ENCODE measurements at places on chromosomes 2 and 18.

GRCh38 chr2:124485659-124486058 lies 460.6 kb downstream of the CNTNAP5 start:
- no peak for DNase-seq

DNA sequence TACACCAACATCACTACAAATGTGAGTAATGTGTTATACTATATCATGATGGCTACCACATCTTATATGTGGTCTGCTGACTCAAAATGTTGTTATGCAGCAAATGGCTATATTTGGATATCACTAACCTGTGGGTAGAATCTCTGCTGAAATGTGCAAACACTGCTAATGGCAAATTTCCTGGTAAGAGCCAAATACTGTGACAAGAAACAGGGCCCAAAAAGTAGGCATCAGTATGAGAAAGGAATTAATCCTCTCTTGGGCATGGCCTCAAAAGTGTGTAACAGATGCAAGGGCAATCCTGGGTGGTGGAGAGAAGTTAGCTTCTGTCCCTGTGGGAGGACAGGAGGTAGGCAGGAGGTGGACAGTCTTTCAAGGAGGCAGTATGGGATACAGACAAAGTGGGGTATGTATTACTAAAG lies 13.3 kb downstream of the ATF2 start:
- DNase-seq: no peak

- DNase-seq: no peak
Measured at GRCh38 chr18:69865776-69866175, 81.9 kb downstream of the CD226 start.

- no peak for DNase-seq
Measured at GRCh38 chr2:195782156-195782555, 125.1 kb downstream of the SLC39A10 start.

DNA sequence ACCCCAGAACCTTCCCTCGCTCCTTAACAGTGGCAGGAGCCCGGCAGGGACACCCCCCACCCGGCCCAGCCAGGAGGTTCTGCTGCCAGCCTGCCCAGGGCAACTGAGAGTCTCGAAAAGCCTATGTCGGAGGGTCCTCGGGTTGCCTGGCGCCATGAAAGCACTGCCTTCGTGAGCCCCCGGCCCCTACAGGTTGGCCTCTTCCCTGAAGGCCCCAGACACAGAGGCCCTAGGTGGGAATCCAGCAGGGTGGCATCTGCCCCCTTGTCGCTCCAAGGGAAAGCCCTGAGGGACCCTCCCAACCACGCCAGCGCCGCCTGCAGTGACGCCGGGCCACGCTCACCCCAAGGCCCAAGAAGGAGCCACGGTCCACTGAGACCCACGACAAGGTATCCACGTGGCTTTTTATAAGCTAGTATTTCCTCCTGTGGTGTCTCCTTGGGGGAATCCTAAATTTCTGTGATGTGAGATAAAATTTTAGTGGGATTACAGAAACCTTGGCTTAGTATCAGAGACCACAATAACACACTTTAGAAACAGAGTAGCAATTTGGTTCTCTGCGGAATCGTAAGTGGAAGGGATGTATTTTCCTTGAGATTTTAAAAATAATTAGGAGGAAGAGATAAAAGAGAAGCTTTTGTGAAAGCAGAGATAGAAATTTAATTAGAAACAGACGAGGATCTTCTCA lies 138.9 kb downstream of the HDAC4 start:
- DNase-seq: no peak

DNA sequence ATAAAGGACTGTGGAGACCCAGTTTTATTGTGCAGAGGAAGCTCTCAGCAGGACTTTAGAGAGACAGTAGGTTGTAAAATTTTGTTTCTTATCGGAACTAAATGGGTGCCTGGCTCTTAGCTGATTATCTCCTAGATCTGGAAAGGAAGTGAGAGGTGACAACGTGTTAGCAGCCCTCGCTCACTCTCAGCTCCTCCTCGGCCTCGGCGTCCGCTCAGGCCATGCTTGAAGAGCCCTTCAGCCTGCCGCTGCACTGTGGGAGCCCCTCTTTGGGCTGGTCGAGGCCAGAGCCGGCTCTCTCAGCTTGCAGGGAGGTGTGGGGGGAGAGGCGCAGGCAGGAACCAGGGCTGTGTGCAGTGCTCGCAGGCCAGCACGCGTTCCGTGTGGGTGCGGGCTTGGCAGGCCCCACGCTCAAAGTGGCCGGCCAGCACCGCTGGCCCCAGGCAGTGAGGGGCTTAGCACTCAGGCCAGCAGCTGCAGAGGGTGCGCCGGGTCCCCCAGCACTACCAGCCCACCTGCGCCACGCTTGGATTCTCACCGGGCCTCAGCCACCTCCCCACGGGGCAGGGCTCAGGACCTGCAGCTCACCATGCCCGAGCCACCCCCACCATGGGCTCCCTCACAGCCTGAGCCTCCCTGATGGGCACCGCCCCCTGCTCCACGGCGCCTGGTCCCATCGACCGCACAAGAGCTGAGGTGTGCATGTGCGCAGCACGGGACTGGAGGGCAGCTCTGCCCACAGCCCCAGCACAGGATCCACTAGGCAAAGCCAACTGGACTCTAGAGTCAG lies 4.6 kb upstream of the MFF start:
- no peak for DNase-seq

GRCh38 chr18:56089612-56090258 lies 501.7 kb upstream of the TCF4 start:
- no peak for DNase-seq

- no peak for DNase-seq
Measured at GRCh38 chr2:105411720-105412407, 13.0 kb upstream of the FHL2 start.

GRCh38 chr2:55232863-55233657 lies 572 bp downstream of the RPS27A start:
- DNase-seq: peak; percentile 40

GRCh38 chr2:180715044-180715443 lies 265.4 kb upstream of the UBE2E3 start:
- DNase-seq: no peak

DNA sequence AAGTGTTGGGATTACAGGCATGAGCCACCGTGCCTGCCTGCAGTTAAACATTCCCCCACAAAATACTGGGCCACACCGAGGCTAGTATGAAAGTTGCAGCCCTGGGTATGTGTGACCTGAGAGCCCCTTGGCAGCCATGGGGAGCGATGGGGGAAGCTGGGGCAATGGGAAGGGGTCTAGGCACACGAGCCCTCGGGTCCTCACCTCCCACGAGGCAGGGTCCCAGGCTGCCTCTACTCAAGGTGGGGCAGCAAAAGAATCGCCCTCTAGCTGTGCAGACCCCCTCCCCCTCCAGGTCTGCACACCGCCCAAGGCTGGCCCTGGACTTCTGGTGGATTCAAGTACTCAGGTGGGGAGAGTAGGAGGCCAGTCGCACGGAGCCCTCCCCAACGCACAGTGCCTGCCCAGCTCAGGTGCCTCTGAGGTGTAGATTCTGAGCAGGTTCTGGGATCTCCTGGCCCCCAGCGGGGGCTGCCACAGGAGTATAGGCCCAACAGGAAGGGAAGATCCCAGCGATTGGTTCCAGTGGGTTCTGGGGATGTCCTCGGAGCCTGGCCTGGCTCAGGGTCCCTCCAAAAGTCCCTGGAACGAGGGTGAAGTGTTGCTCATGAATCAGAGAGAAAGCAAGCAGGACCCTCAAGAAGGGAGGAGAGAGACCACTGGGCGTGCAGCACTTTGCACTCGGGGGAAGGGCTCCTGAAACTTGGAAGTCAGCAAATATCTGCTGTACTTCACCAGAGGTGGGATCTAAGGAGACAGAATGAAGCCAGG lies 2.6 kb downstream of the GPR35 start:
- no peak for DNase-seq

- DNase-seq: peak; percentile 39
Measured at GRCh38 chr18:56112013-56112749, 524.2 kb upstream of the TCF4 start.

- no peak for DNase-seq
Measured at GRCh38 chr2:236991874-236992273, 93.8 kb upstream of the COPS8 start.

GRCh38 chr2:71562518-71562917 lies 109.2 kb downstream of the DYSF start:
- no peak for DNase-seq

DNA sequence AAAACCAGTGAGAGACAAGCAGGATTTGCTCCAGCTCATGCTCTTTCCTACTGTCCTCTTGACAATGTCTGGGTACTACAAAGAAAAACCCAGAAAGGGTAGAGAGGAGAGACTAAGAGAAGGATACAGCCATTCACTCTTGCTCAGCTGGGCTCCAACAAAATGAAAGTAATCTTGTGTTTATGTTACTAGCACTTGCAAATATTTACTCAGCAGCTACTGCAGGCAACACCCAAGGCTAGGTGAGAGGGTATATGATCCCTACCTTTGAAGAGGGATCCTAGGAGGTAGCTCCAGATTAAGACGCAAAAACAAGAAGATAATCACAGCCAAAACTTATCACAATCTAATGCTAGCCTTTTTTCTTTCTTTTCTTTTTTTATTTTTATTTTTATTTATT lies 329.6 kb upstream of the ACVR2A start:
- DNase-seq: no peak

GRCh38 chr2:178320011-178320585 lies 125.8 kb downstream of the OSBPL6 start:
- DNase-seq: no peak

DNA sequence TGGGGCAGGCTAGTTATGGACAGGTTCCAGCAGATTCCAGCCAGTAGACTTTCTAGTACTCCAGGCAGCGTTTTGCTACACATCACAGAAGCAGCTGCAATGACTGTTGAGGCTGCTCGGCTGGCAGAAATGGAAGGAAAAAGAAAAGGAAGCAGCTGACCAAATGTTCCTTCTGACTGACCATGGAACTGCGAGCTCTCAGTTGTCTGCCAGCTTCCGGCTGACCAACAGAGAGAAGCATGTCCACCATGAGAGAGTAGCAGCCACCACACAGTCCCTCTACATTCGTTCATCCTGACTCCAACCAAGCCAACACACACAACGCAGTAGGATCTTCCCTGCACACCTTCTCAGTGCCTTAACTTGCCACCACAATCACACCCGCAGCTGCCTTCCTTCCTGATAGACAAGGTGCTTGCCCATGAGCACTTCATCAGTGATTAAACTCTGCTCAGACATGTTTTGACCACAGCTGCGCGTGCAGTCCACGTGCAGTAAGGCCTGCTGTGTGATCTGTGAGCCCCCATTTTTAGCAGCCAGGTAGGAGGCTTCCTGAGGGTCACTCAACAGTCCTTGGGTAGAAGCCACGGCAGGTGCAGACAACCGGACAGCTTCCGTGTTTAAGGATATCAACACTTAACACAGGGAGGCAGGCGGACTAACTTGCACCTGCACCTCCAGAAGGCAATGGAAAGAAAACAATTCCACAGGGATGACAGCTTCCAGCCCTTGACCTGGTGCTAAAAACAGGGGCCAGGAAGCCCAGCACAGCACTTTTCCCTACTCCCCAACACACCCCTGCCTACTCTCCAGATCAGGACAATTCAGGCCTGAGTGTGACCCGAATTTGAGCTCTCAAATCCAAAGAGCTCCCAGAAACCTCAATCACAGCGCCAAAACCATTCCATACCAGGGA lies 996 bp downstream of the TGFBRAP1 start:
- DNase-seq: no peak

DNA sequence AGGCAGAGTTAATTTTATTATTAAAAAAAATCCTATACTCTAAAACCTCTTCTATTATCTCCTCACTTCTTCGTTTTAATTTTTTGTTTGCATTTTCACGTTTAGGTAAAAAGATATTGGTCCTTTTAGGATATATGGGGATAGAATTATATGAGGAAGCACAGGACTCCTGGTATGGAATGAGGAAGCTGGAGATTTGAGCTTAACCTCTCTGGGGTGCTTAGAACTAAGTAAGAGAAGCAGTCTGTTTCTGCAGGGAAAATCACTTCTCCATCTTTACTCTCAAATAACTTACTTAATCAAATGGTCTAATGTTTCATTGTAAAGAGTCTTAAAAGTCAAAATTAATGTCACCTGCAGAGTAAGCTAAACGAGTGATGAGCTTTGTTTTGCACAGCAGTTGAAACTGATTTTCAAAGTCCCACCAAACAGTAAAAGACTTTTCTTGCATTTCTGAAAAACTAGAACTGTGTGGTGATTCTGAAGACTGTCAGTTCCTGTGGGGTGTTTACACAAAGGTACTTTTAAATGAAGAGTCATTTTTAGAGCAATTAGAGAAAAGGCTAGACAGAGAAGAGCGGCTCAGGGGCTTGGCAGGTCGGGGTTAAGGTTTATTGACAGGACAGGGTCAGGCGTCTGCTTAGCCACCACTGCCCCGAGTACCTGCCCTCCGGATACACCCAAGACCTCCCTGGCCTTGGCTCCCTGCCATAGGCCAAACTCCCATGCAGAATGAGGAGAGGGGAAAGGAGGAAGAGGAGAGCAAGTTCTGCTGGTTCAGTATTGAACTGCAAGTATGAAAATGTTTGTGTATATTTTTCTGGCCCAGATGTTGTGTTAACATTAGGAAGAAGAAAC lies 21.6 kb downstream of the METAP1D start:
- DNase-seq: no peak

GRCh38 chr18:23257137-23257536 lies 121.9 kb downstream of the CABLES1 start:
- DNase-seq: no peak

- no peak for DNase-seq
Measured at GRCh38 chr2:160197587-160197986, 2.5 kb downstream of the ITGB6 start.

DNA sequence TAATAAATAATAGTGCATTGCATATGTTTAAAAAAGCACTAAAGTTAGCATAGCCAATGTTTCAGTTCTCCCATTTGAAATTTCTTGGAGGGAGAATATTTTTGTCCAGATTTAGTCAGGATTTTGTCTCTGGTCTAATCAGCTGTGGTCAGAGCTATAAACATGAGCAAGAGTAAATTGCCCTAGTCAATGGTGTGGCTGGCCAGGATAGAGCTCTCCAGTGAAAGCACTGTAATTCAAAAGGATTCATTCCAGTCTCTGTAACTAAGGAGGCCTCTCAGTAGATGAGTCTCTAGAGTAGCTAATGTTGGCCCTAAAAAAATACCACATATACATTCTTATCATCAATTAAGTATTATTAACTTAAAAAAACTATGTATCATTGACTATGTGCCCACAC lies 241.6 kb downstream of the CDCA7 start:
- no peak for DNase-seq

- DNase-seq: no peak
Measured at GRCh38 chr2:19807346-19807745, 94.4 kb downstream of the TTC32 start.

DNA sequence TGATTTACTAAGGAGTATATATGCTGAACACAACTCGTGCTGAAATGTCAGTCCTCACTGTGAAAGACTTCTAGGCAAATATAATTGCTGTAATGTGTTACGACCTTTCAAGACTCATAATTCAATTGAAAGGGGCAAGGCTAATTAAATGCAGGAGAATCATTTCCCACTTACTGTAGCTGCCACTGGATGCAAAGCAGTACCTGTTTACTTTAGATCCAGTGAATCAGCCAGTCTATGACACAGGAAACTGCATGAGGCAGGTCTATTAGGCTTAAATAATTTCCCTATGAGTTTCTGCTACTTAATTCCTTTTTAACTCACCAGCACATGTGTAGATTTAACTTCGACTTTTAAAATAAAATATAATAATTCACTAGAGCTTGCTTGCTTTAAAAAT lies 125.6 kb downstream of the CTNNA2 start:
- no peak for DNase-seq

Data from NCI-H2171 treated with DMSO at 0.1 percent for 48 hours (cell line).